NCI-H524 (cell line): ENCODE measurements at places on chromosomes 7 and 10.

DNA sequence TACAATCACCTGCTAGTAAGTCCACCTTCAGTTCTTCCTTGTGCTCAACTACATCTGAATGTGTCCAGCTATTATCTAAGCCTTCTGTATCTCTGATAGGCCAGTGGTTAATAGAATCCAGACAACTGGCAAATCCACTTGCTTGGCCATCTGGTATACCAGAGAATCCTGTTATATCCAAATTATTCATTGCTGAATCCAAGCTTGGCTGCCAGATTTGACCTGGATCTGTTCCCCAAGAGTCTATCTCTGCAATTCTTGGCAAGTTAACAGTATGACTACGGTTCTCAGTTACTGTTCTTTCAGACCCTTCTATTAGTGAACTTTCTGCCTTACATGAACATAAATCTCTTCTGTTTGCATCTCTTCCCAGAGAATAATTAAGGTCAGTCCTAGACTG, 154.6 kb upstream of the TARP start:
- DNase-seq, result no peak

GRCh38 chr7:34900891-34901513, 136.3 kb downstream of the DPY19L1 start:
- DNase-seq, result no peak

GRCh38 chr7:146948703-146949102, 832.1 kb downstream of the CNTNAP2 start:
- DNase-seq, result no peak

- DNase-seq, result peak; percentile 47
Observed at GRCh38 chr7:106279425-106280197, 5.2 kb downstream of the NAMPT start.

GRCh38 chr10:101065481-101066145, 3.8 kb downstream of the KAZALD1 start:
- no peak for DNase-seq

- no peak for DNase-seq
Observed at GRCh38 chr10:110042891-110043290, 35.1 kb downstream of the ADD3 start.

DNA sequence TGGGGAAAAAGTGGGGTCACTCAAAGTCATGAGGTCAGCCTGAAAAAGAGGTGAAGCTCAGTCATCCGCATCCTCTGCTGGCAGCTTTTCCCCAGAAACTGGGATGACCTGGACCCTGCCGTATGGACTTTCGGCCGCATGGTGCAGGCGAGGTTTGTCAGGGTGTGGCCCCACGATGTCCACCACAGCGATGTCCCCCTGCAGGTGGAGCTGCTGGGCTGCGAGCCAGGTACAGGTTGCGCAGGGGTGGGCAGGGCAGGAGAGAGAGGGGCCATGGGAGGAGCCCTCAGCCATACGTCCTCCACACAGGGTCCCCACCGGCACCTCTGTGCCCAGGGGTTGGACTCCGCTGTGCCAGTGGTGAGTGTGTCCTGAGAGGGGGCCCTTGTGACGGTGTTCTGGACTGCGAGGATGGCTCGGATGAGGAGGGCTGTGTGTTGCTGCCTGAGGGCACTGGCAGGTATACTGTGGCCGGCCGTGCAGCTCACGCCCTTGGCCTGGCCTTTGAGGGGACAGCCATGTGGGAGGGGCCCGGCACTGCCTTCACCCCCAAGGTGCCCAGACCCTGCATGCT, 23.0 kb upstream of the ZNF467 start:
- DNase-seq, result no peak

GRCh38 chr7:157627033-157627432, 290.2 kb downstream of the DNAJB6 start:
- DNase-seq, result no peak

DNA sequence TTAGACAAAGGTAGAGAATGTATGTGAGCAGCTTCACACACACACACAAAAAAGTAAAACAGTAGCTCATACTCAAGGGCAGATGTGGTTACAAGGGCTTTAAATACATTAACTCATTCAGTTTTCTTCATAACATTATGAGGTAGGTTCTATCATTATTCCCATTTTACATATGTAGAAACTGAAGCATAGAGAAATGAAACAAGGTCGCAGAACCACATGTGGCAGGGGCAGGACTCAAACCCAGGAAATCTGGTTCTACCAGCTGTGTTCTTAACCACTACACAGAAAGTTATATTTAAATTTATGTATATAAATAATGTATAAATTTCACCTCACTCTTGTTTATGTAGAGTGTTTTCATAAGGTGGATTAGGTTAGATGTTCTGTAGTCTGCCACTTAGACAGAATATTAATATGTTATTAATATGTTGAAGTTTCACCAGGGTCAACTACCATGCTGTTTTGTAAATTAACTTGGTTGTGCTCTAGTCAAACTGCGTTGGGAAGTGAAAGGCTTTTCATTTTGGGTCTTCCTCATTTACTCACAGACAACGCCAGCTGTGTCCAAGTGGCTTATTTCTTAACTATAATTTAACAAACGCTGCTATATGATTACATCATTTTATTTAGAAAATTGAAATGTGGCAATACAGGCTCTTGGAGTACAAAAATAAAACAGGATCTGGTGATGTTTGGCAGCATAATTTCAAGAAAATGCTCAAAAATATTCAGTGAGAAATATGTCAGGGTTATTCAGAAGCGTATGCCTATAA, 138.4 kb downstream of the MDFIC start:
- no peak for DNase-seq

- DNase-seq, result no peak
Observed at GRCh38 chr10:82544377-82544776, 669.4 kb downstream of the NRG3 start.

DNA sequence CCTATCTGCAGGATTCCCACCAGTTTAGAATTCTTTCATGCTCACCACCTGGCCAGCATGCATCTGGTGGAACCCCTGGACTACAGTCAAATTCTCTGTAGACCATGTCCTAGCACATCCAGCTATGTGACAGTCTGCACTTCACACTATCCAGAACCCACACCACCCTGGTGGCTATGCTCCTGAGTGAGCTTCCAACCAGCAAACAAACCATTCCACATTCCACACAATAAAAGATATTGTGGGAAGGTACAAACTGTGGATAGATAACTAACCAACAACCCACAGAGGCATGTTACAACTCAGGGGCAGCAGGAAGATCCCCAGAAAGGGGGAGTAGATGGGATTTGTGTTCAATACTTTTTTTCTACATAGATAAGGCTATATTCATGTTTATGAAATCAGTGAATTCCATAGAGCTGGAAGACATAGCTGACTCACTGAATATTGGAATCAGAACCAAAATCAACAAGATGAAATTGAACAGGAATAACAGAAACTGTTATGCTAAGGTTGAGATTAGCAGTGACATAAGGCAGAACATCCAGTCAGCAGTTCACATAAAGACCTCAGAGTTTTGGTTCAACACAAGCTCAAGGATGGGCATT, 72.5 kb downstream of the LRRC17 start:
- DNase-seq, result no peak

- DNase-seq, result no peak
Observed at GRCh38 chr10:102467971-102468438, 16.7 kb upstream of the C10orf95 start.

DNA sequence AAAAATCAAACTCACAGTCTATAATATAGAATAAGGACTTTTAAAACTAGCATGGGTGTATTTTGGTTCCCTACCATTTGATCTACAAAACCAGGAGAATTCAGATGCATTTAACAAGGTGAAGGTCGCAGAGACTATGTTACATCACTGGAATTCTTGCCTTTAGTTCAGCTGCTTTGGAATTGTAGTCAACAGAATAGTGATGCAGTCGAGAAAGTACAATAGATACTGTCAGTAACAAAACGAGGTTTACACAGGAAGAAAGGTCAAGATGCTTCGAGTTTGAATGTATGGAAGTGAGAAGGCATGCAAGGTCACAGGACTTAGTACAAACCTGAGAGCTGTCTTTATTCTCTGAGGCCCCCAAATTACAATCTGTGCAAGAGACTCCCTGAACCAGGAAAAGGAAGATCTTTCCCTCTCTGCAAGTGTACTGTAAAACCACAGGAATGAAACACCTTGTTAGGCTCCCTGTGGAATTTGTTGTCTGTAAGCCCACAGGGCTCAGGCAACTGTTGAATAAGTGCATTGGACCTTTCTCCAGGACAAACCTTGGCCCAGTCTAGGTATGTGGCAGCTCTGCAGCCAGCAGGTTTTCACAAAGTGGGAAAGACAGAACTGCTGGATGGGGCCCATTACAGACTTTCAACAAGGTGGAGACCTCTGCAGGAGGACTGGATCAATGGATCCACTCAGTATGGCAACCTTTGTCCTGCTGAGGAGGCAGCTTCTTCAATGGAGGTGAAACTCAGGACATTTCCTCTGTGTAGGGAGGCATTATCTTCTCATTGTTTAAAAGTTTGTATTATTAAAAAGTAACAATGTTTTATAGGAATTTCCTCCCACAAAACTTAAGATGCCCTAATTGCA, 101.1 kb upstream of the GSDME start:
- DNase-seq, result no peak

DNA sequence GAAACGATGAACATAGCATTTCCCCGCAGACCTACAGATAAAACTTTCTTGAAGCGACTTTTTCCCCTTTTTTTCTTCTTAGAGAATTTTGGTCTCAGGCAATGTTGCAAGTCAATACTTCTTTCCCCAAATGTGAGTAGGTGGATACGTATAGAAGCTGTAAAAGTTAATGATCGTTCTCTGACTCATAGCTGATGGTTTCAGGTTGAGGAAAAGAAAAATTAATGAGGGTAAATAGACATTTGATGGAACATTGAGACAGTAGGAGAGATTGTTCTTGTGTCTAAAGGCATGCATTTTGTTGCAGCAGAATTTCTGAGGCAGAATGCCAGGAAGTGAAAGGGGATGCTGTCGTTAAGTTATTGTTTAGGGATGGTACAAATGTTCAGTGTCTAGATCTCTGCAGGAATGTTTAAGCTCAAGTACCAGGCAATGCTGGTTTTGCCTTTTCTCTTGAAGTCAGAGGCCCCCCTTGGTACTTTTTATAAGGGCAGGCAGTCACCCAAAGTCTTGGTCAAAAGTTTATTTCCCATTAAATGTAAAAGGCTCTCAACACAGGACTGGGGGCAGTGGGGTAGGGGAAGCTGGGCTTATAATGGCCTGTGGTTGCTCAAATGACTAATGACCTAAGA, 9.3 kb downstream of the TCF7L2 start:
- DNase-seq, result no peak

DNA sequence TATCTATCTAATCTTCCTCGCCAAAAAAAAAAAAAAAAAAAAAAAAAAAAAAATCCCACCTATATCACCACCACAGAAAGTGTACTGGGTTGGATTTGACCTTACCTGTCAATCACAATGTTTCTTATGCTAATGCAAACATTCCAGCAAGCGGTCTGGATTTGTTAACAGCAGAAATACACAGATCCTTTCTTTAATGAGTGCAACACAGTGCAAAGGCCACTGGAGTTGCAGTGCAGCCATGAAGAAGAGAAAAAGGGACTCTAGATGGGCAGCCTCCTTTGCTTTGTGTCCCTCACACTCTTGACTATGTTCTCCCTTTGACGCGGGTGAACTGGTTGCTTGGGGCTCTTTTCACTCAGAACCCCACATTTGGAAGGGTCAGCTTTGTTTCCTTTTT, 127.3 kb upstream of the PRKCQ start:
- no peak for DNase-seq

- no peak for DNase-seq
Observed at GRCh38 chr10:47018026-47018735, 107.0 kb downstream of the PTPN20 start.

DNA sequence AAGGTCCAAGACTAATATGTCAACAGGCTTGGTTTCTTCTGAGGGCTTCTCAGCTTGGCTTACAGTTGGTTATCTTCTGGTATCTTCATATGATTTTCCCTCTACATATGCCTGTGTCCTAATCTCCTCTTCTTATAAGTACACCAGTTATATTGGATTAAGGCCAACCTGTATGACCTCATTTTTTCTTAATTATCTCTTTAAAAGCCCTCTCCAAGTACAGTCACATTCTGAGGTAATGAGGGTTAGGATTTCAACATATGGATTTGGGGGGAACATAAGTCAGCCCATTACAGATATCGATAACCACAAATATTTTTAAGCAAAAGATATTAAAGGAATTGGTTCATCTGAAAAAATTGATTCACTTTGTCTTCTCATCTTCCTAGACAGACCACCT, 49.2 kb downstream of the IQUB start:
- DNase-seq, result peak; percentile 10

DNA sequence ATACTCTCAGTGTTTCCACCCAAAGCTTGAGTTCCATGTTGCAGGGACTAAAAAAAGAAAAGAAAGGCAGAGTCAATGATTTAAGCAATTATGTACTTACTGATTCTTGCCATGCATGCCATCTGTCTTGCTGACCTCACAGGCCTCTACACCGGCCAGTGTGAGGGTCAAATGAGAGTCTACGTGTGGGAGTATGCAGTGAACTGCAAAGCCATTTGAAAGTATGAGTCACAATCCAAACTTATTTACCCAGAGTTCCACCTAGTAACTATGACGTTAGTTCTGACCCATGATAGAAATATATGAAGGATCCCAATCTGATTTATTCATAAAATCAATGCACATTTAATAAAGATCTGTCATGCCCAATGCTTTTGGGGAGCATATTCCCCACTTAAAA, 26.5 kb downstream of the PDE1C start:
- no peak for DNase-seq

DNA sequence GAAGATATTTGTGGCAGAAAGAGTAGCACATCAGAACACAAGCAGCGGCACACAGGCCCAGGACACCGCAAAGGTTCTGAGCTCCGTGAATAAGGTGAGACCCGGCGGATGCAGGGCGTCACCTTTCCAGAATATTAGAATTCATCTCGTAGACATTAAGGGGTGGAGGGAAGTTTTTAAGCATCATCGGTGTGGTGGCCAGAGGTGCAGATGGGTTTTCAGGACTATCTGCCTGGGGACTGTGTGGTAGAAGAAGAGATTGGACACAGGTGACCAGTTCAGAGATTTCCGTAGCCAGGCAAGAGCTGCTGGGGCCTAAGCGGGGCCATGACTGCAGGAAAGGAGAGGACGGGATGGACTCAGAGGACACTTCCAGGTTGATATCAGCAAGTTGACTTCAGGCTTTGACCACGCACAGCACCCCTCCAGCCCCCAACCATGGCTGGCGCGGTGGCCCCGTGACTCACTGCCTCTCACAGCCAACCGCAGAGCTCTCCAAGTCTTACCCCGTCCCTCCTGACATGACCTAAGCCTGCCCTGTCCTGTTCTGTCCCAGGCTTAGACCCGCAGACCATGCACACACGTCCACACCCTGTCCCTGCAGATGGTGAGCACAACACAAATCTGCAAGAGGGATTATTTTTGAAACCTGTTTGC, 97.2 kb downstream of the OAT start:
- DNase-seq, result no peak

- DNase-seq, result peak; percentile 19
Observed at GRCh38 chr7:4931943-4932342, 27.0 kb downstream of the MMD2 start.

- DNase-seq, result no peak
Observed at GRCh38 chr7:25947669-25948516, 204.1 kb upstream of the NFE2L3 start.

GRCh38 chr7:134368851-134369544, 52.3 kb upstream of the SLC35B4 start:
- no peak for DNase-seq
